C1 segment of cervical spinal cord (tissue), 14 donors: ENCODE measurements at places on chromosomes 3 and 15.

GRCh38 chr3:25283613-25284012 is 144.4 kb upstream of the RARB start:
- DNase-seq, result no peak

DNA sequence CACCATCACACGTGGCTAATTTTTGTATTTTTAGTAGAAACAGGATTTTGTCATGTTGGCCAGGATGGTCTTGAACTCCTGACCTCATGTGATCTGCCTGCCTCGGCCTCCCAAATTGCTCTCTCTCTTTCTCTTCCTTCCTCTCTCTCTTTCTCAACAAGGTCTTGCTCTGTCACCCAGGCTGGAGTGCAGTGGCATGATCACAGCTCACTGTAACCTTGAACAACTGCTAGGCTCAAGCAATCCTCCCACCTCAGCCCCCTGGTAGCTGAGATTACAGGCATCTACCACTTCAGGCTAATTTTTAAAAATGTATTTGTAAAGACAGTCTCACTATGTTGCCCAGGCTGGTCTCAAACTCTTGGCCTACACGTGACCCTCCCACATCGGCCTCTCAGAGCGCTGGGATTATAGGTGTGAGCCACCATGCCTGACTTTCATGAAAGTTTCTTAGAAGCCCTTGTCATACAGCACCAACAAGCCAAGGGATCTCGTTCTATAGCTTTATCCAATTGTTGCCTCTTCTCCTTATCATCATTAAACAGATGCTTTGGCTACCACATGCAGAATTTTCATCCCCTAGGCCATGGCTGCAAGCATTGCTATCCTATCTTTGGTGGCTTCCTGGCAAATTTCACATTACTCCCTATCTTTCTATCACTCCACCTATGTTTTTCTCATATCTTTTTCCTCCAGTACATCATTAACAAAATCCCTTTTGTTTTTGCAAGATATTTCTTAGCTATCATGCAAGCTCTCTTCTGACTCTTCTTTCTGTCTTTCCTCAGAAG is 5.7 kb downstream of the CCDC32 start:
- DNase-seq, result no peak

DNA sequence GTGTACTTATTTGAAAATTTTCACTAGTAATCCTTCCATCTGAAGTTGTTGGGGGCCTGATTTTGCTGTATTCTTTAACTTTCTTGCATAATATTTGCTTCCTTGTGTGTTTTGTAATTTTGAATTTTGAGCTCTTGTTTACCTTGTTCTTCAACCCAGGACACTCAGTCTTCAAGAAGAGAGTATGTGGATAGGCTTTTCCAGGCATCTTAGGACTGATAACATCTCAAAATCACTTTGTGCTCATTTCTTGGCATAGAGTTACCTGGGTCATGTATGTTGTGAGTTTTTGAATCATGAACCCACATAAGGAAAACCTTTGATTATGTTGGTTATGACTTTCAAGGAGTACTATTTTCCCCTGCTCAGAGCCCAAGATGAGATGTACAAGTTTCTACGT is 13.4 kb downstream of the BTD start:
- no peak for DNase-seq

DNA sequence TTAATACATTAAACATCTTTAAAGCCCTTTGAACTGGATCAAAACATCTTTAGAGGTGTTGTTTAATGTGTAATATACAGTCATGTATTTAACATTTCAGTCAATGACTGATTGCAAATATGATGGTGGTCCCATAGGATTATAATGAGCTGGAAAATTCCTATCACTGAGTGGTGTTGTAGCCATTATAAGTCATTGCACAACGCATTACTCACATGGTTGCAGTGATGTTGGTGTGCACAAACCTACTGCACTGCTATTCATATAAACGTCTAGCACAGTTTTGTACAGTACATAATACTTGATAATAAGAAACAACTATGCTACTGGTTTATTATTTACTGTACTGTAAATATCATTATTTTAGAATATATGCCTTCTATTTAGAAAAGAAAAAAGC is 75.6 kb downstream of the DTWD1 start:
- DNase-seq, result no peak

- DNase-seq, result no peak
These were observed 40.6 kb downstream of the MYO5C start for GRCh38 chr15:52255008-52255407.

DNA sequence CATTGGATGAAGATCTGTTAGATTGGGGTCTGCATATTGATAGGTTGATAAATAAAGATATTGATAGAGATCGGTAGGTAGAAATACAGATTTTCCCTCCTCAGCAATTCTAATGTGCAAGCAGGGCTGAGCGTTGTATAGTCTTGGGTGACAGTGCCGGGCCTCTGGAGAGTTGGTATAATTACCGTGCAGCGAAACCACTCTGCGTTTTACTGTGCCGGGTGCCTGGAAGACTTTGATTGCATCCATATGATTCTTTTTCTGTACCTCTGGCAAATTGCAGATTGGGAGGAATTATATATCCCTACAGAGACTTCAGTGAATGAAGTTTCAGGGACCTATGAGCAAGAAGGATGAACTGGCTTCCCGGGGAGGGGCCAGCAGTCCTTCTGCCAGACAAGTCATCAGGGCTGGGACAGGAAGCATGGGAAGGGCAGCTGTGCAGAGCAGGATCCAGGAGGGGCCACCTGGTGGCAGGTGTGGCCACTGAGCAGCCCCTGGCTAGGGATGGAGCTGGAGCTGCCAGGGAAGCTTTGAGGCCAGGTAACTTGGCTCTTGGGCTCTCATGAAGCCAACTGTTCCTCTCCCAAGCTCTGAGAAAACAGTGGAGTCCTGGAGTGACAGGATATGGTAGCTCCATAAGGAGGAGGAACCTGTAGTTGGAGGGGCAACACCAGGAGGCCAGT is 132.5 kb downstream of the APBA2 start:
- no peak for DNase-seq

DNA sequence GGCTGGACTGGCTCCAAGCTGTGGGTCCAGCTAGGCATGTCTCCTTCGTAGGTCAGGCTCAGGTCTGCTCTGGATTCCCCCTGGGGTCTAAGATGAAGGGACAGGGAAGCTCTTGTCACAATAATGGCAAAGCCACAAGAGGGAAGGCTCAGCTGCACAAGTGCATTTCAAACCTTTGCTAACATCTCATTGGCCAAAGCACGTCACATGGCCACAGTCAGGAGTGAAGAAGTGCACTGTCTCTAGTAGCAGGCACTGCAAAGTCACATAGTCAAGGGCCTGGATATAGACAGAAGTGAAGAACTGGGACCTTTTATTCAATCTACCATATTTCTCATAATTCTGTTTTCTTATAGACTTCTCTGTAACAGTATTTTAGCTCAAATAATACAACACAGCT is 20.1 kb downstream of the DLEC1 start:
- DNase-seq, result no peak

GRCh38 chr15:81334768-81335435 is 11.0 kb upstream of the STARD5 start:
- DNase-seq, result no peak

GRCh38 chr3:109882144-109882543 is 544.8 kb upstream of the DPPA4 start:
- no peak for DNase-seq

- no peak for DNase-seq
These were observed 32.6 kb upstream of the PDE8A start for GRCh38 chr15:84949043-84949442.

GRCh38 chr3:89622063-89622700 is 514.8 kb downstream of the EPHA3 start:
- no peak for DNase-seq

DNA sequence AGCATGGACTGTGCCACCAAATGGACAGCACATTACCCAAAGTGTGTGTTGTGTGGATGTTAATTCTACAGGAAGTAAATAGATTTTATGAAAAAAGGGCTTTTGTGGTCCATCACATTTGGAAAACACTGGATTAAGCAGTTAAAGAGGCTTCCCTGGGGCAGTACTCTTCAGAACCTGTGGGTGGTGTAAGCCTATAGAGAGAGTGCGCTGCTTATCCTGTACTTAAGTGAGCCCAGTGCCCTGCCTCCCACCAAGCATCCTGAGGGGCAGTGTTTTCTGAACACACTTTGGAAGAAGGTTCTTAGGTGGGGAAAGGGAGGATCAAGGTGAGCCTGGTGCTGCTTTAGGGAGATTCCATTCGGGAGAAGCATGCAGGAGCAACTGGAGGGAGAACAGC is 10.9 kb downstream of the TTLL3 start:
- no peak for DNase-seq

- no peak for DNase-seq
These were observed 36.1 kb upstream of the CTXND1 start for GRCh38 chr15:80288131-80288530.

GRCh38 chr3:65173841-65174240 is 486.0 kb upstream of the ADAMTS9 start:
- no peak for DNase-seq

GRCh38 chr15:40355976-40356585 is 1.9 kb upstream of the DISP2 start:
- DNase-seq, result no peak

DNA sequence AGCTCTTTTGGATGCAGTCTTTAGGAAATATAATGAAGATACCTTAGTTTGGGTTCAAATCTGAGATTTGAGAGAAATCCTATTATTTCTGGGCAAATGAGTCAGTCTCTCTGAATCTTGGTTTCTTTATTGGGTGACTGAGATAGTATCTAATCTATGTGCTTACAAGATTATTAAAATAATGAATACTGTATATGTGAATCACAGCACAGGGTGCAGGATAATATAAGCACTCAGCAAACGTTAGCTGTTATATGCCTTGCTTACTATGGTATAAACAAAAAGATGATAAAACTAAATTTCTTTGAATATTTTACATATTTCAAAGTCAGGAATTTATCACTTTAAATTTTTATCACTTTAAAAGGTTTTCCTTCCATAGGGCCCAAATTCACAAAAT is 29.6 kb downstream of the FGF7 start:
- DNase-seq, result no peak

GRCh38 chr3:196654735-196655090 is 15.2 kb downstream of the NRROS start:
- DNase-seq, result no peak

- DNase-seq, result peak; percentile 63
These were observed at the start of gene CHST14 for GRCh38 chr15:40470423-40471104. Gene CHST14, plus strand, starts transcription at chr15:40470984. Its CDS starts 230 bp downstream, at chr15:40471214.

- no peak for DNase-seq
These were observed 31.3 kb downstream of the SHQ1 start for GRCh38 chr3:72816862-72817355.

DNA sequence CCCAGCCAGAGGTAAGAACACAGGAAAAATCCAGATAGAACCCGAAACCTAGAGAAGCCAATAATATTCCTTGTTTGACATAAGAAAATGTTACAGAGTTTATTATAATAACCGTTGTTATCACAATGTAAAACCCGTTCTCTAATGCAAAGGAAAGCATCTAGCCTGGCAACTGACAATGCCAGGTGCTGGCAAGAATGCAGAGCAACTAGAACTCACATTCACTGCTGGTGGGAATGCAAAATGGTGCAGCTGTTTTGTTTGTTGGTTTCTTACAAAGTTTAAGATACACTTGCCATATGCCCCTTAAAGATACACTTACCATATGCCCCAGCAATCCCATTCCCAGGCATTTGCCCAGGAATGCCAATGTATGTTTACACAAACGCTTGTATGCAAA is 23.4 kb downstream of the VPS39 start:
- DNase-seq, result no peak

DNA sequence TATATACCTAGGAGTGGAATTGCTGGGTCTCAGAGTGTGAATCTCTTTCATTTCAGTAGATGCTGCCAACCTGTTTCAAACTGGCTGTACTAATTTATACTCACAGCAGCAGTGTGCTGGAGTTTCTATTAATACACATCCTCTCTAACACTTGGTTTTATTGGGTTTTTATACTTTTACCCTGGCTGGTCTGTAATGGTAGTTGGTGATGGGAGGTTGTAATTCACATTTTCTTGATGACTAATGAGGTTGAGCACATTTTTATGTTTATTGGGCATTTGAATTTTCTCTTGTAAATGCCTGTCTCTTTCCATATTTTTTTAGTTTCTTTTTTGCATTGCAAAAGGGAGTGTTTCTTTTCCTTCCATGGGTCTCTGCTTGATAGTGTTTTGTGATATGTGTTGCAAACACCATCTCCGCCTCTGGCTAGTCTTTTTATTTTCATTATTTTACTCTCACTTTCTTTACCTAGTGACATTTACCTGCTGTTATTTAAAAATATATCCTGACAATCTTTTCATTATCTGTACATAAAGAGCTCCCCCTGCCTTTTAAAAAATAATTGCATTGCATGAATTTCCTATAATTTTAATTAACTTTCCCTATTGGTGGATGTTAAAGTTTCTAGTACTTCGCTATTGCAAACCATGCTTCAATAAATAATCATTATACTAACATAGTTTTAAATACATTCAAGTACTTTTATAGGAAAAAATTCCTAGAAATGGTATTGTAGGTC is 49.0 kb upstream of the GCNT3 start:
- DNase-seq, result no peak

GRCh38 chr3:119295816-119296726 is 1.9 kb downstream of the ARHGAP31 start:
- no peak for DNase-seq

DNA sequence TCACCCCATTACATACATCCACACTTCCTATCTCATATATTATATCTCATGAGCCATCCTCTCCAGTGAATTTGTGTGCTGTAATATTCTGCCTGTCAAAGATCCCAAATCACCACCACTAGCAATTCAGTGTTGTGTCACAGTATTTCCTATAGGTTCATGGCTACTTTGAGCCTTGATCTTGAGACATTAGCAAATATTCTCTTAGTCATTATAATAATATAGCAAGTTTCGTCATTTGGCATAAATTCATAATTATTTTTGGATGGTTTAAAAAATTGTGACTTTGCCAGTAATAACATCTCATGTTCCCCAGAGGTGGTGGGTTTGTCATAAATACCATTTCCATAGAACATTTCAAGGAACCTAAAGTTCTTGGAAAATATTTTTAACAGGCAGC is 47.7 kb downstream of the CMSS1 start:
- DNase-seq, result no peak

DNA sequence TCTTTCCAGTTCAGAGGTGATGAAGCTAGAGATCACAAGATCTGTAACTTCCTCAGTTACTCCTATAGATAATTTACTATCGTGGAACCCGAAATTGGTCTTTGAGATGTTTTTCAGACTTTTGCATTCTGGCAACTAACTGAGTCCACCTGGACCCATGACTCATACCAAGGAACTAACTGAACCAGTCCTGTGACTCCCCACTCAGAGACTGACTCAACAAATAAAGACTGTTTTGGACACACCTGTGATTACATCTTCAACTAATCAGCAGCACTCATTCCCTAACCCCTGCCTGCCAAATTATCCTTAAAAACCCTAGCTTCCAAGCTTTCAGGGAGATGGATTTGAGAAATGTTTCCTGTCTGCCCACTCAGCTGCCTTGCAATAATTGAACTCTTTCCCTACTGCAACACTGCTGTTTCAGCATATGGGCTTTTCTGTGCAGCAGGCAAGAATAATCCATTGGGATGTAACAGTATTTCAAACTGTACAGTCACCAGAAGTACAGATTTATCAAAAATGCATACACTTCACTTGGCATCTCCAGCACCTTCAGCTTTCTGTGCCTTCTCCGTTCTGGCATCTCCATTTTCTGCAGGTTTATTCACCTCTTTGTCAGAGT is 57.7 kb downstream of the GATM start:
- DNase-seq, result no peak

GRCh38 chr3:55477306-55478303 is 9.5 kb downstream of the WNT5A start:
- no peak for DNase-seq

GRCh38 chr3:196962930-196963630 is 5.6 kb downstream of the PIGZ start:
- no peak for DNase-seq

GRCh38 chr3:162224746-162225145 is 728.1 kb downstream of the OTOL1 start:
- DNase-seq, result no peak
